ENCODE measurements at places on chromosomes 5 and 9.

- no peak for DNase-seq
These were observed 26.2 kb downstream of the IRF1 start for GRCh38 chr5:132464156-132464939.

DNA sequence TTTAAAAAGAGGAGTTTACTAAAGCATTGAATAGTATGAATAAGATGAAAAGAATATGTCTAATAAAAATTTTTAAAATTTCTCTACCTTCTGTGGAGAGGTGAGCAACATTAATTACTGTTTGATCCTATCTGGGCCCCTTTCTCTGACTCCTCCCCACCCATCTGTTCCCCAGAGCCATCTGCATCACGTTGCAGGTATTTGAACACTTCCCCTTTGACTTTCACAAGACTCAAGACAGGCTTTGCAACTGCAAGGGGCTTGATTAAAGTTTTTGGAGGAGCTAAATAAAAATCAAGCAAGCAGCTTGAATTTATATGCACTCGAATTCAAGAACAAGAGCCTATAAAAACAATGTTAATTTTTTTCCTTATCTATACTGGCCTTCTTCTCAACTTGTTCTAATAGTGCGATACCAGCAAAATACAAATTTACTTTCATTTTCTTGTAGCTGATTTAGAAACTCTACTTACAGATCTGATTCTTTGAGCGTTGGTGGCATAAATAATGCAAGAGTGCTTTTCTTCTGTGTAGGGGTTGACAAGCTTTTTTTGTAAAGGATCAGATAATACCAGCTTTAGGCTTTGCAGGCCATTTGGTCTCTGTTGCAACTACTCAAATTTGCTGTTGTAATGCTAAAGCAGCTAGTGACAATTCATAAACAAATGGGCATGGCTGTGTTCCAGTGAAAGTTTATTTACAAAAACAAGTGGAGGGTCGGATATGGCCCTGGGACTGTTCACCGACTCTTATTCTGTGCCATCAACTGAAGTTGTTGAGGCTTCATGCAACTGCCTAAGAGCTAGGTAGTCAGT lies 21.2 kb downstream of the TXNDC8 start:
- DNase-seq = no peak

- no peak for DNase-seq
These were observed 62.6 kb upstream of the CEMIP2 start for GRCh38 chr9:71830929-71831328.

GRCh38 chr9:110133608-110134210 lies 74.2 kb downstream of the C9orf152 start:
- no peak for DNase-seq

DNA sequence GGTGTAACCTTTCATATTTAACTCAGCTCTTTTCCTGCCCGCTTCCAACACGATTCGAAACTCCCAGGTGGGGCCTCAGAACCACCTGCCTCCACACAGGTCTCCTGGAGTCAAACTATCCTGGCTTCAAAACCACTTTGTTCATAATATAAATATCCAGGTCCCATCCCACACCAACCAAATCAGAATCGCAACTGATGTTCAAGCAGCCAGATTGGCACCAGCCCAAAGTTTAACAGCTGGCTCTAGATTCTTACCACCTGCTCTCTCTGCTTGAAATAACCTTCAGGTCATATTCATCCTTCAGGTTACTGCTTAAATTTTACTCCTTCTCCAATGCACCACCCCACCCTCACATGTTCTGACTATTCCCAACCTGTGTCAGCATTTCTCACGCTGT lies 231.4 kb upstream of the TRPM3 start:
- DNase-seq = no peak
